Osteocyte (in vitro differentiated cells): ENCODE measurements at places on chromosomes 2 and 18. TPM values are rescaled to one million over a fixed set of nuclear protein-coding genes. Genes with fewer than 3 reads are reported as not detected.

DNA sequence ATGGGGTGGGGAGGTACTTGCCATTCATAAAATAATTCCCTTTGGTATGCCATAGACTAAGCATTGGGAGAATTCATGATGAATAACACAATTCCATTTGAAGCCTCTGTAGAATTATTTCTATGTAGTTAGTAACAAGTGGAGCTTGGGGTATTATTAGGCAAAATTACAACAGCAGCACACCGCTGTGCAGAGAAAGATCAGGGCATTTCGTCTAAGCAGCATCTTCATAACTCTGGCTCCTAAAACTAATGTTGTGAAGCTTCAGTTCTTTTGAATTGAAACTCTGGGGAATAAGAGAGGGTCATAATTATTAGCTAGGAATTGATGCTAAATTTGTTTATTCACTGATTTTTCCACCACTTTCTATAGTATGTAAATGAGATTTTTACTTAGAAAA, 630.7 kb downstream of the DCC start:
- DNase-seq, result no peak
- no peaks in the 10 kb centered on the region for H3K36me3 ChIP-seq
- H3K27ac ChIP-seq, result no peak overlapping the region
- H3K27me3 ChIP-seq, result no peaks in the 10 kb centered on the region

DNA sequence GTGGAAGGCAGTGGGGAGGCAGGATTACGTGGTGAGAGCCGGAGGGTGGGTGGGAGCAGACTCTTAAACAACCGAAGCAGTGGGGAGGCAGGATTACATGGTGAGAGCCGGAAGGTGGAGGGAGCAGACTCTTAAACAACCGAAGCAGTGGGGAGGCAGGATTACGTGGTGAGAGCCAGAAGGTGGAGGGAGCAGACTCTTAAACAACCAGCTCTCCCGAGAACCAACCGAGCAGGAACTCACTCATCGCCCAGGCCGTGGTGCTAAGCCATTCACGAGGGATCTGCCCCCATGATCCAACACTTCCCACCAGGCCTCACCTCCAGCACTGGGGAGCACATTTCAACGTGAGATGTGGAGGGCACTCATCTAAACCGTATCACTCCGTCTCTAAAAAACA, 87.7 kb downstream of the RTP5 start:
- no peak overlapping the region for H3K27ac ChIP-seq
- H3K27me3 ChIP-seq, result peaks cover 25% of the 10 kb centered on the region
- no peaks in the 10 kb centered on the region for H3K36me3 ChIP-seq
- no peak for DNase-seq
- H3K4me3 ChIP-seq, result no peak overlapping the region

- H3K36me3 ChIP-seq, result no peaks in the 10 kb centered on the region
- H3K27me3 ChIP-seq, result no peaks in the 10 kb centered on the region
- no peak overlapping the region for H3K4me3 ChIP-seq
These were observed 125.9 kb upstream of the COL5A2 start for GRCh38 chr2:189305291-189305943.

DNA sequence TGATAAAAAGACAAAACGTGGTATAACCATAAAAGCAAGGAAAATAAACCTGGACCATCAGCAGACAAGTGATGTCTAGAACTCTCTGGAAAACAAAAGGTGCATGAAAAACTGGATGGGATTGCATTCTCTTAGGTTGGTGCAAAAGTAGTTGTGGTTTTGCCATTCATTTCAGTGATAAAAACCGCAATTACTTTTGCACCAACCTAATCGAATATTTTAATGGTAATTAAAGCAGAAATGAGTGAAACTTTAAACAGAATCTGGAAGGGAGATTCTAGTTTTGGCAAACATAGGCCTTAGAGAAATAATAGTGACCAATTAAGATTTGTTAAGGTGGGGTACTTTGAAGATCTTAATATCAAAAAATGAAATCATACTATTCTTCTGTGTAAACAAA, 800.8 kb upstream of the GYPC start:
- H3K27me3 ChIP-seq, result no peaks in the 10 kb centered on the region
- H3K4me3 ChIP-seq, result no peak overlapping the region
- no peaks in the 10 kb centered on the region for H3K36me3 ChIP-seq
- no peak overlapping the region for H3K27ac ChIP-seq
- no peaks in the 10 kb centered on the region for H3K4me1 ChIP-seq

- DNase-seq, result no peak
- H3K4me1 ChIP-seq, result peaks cover 11% of the 10 kb centered on the region
- no peak overlapping the region for H3K4me3 ChIP-seq
- H3K27ac ChIP-seq, result no peak overlapping the region
- no peaks in the 10 kb centered on the region for H3K36me3 ChIP-seq
These were observed 31.5 kb upstream of the LGALSL start for GRCh38 chr2:64422466-64422865.

- peaks cover 15% of the 10 kb centered on the region for H3K4me1 ChIP-seq
- no peak overlapping the region for H3K4me3 ChIP-seq
- no peaks in the 10 kb centered on the region for H3K36me3 ChIP-seq
- DNase-seq, result no peak
These were observed 1.5 kb downstream of the ACSL3 start for GRCh38 chr2:222862106-222862908.

DNA sequence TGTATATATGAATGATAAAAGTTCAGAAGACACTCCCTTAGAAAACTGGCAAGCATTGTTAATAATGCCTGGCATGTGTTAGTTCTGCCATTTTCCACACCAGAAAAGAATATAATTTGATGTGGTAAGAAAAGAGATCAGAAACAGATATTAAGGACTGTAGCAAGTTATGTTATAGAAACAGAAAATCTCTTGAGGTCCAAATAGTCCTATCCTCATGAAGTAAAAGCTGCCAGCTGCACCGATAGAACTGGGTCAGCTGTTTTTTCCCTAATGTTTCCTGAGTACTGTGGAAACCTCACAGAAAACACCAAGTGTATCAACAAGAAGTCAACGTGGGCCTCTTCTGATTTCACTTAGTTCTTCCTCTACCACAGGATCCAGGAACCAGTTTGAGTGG, 56.9 kb upstream of the SDC1 start:
- no peak overlapping the region for H3K4me3 ChIP-seq
- no peak overlapping the region for H3K27ac ChIP-seq
- H3K36me3 ChIP-seq, result peaks cover 24% of the 10 kb centered on the region
- no peak for DNase-seq
- no peaks in the 10 kb centered on the region for H3K4me1 ChIP-seq

DNA sequence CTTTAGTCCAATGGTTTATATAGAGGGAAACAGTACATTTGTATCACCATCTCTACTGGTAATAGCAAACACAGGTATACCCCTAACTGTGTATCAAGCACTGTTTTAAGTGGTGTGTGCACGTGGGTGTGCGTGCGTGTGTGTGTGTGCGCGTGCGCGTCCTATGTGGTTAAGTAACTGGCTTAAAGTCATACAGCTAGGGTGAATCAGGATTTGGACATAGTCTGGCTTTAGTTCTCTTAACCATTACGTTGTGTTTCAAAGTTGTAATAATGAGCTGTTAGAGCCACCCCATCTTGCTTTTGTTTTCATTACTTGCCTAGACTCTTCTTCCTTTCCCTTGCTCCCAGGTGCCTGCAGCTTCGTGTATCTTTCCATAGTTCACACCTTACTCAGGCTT, 2.1 kb downstream of the HADHB start:
- H3K27ac ChIP-seq, result no peak overlapping the region
- H3K4me3 ChIP-seq, result peak overlapping the region; percentile 100
- DNase-seq, result no peak
- no peaks in the 10 kb centered on the region for H3K27me3 ChIP-seq
- H3K4me1 ChIP-seq, result peaks cover 31% of the 10 kb centered on the region

GRCh38 chr2:18432999-18433398, 127.5 kb downstream of the RDH14 start:
- peaks cover 13% of the 10 kb centered on the region for H3K4me1 ChIP-seq
- no peak overlapping the region for H3K4me3 ChIP-seq
- no peaks in the 10 kb centered on the region for H3K36me3 ChIP-seq
- DNase-seq, result no peak

DNA sequence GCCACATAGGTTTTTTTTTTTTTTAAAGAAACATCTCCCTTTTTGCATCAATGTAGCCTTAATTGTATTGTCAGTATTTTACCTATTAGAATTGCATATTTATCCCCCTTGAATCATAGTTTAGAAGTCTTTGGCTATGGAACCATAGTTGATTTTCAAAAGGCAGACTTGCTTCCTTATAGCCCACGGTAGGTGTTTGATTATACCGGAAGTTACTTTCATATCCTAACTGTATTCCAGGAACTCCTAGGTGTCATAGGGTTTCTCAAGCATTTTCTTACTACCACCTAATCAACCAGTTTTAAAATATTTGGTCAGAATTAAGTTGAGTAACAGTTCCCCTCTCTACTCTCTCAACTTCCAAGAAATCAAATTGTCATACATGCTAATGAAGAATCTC, 86.6 kb upstream of the TSPYL6 start:
- H3K36me3 ChIP-seq, result no peaks in the 10 kb centered on the region
- H3K4me3 ChIP-seq, result no peak overlapping the region
- peaks cover 44% of the 10 kb centered on the region for H3K27me3 ChIP-seq
- H3K4me1 ChIP-seq, result no peaks in the 10 kb centered on the region
- H3K27ac ChIP-seq, result no peak overlapping the region

- H3K36me3 ChIP-seq, result no peaks in the 10 kb centered on the region
- no peaks in the 10 kb centered on the region for H3K27me3 ChIP-seq
- H3K27ac ChIP-seq, result no peak overlapping the region
- H3K4me3 ChIP-seq, result no peak overlapping the region
These were observed 135.0 kb downstream of the HDAC4 start for GRCh38 chr2:239265681-239266433.

DNA sequence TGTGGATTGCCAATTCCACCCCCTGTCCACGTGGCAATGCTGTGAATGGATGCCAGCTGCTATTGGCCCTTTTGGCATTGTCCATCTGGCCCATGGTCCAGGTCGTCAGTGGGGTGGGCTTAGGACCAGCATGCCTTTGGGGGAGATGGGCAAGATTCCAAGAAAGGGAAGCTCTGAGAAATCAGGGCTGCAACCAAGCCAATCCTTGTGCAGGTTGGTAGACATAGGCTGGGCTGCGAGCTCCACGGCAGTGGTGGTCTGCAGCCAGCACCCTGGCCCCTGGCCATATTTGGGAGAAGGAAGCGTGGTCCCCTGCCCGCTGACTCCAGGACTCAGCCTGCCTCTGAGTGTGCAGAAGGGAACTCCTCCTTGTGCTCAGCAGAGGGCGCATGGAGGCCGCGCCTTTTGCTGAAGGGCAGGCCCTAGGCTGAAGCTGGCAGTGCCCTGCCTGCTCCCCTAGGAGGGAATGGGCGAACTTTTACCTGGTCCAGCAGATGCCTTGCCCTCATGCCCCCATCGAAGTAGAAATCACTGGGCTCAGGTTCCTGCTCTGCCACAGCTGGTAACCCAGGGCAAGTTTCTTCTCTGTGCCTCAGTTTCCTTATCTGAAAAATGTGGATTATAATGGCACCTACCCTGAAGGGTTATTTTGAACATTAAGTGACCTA, 5.4 kb downstream of the SPR start:
- peak; percentile 91 for DNase-seq
- no peak overlapping the region for H3K4me3 ChIP-seq
- H3K27me3 ChIP-seq, result peaks cover 37% of the 10 kb centered on the region

DNA sequence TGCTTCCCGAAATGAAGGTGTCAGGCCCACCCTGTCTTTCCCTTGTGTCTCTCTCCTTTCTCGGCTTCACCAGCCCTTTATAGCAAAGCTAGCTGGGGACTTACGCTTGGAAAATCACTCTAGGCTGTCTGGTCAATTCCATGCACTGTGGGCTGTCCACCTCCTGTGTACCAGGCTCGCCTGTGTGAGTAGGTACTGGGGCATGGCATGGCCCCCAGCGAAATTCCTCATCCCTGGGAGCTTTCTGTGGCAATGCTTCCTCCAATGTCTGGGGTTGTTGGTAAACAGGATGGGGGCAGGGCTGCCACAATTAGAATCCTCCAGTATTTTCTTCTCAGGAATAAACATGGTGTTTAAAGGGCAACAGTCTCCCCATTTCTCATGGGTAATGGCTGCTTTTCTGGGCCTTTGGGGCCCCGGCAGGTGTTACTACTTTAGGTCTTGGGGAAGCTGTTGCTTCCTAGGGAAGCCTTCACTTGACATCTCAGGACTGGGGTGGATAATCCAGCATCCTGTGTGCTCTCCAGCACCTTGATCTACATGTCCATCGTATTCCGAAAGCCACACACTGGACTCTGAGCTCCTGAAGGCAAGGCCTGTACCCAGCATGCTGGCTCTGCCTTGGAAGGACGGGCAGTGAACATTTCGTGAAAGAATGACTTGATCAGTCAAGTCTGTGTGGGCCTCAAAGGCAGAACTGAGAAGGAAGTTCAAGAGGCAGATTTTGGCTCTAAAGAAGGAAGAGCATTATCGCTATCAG, 21.1 kb downstream of the RHOB start:
- peaks cover 4% of the 10 kb centered on the region for H3K4me1 ChIP-seq
- H3K4me3 ChIP-seq, result no peak overlapping the region
- DNase-seq, result no peak
- peaks cover 8% of the 10 kb centered on the region for H3K27me3 ChIP-seq
- H3K27ac ChIP-seq, result no peak overlapping the region
- no peaks in the 10 kb centered on the region for H3K36me3 ChIP-seq

GRCh38 chr2:17752892-17753802, 463 bp downstream of the SMC6 start:
- H3K4me1 ChIP-seq, result peaks cover 45% of the 10 kb centered on the region
- no peaks in the 10 kb centered on the region for H3K36me3 ChIP-seq
- peak overlapping the region; percentile 99 for H3K27ac ChIP-seq
- H3K4me3 ChIP-seq, result peak overlapping the region; percentile 95

DNA sequence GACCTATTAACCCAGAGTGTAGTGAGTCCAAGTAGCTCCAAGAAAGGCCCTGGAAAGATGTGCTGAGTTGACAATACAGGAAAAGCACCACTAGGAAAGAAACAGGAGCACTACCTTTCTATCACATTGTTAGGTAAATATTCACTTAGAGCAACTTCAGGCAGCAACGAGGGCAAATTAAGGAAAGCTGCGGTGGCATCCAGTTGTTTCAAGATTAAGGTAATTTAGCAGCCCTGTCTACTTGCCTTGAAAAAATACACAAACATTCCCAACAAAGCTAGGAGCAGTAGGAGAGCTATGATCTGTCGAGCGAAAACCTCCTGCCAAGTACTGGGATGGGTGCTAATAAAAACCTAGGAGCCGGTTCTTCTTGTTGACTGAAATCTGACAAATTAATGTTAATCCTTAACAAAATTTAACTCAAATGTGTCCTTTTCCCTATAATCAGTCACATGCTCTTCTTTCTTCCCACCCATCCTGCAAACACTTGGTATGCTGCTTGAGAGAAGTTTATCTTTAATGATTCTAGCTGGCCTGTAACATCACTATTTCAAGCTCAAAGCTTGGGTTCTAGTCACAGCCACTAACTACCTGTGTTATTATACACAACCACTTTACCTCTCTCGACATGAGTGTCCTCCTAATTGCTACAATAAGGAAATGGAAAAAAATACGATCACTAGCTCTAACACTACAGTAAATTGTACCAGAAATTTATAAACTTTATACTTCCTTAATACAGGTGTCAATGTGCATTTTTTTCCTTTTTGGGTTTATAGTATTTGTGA, 2.0 kb downstream of the ACAA2 start:
- no peaks in the 10 kb centered on the region for H3K27me3 ChIP-seq
- peaks cover 32% of the 10 kb centered on the region for H3K4me1 ChIP-seq
- no peak for DNase-seq
- peak overlapping the region; percentile 14 for H3K4me3 ChIP-seq

Gene COL5A2
- total RNA-seq, result 1,873 and 1,955 TPM in 2 replicates

Gene ABCG5
- total RNA-seq, result not detected in 2 replicates

Gene SNTG2
- not detected in 2 replicates for total RNA-seq

Gene G6PC2
- not detected in 2 replicates for total RNA-seq
